NCI-H2171 treated with DMSO at 0.1 percent for 48 hours (cell line): ENCODE measurements at places on chromosomes 6 and 20.

DNA sequence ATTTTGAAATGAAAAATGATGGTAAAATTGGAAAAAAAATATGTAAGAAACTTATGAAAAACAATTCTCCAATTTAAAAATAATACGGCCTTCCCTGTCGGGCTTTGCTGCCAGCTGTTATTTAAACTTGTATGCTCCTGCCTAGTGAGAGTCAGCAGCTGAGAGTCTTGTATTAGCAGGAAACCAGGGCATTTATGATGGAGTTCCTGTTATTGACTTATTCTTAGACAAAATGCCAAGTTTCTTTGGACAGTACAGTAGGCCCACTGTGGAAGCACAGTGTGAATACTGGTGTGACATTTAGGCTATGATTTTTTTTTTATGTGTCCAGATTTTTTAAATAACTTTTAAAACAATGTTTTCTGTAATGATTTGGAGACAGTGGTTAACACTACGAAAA is 42.1 kb downstream of the GMDS start:
- no peak for DNase-seq

DNA sequence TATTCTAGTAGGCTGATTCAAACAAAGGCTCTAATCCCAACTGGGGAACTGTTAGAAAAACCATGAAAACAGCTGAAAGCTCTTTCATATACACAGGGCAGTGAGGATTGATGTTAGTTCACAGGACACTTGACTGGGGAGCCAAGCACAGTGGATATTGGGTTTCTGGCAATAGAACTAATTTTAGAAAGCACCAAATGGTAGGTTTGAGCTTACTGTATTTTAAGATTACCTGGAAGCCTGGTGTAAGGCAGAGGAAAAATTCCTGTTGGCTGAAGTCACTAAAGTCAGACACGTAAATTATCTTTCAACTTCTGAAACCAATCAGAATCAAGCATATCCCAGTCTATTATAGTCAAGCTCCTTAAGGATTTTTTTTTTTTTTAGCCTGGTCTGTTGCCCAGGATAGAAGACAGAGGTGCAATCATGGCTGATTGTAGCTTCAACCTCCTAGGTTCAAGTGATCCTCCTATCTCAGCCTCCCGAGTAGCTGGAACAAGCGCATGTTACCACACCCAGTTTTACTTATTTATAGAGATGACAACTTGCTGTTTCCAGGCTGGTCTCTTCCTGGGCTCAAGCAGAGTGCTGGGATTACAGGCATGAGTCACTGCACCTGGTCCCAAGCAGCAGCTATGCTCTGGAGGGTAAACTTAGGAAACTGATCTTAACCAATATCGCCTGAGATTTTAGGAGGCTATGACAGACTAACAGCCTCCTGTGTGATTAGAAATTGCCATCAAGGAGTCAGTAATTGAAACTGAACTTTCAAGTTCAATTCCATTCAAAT is 32.5 kb upstream of the SYNCRIP start:
- no peak for DNase-seq

DNA sequence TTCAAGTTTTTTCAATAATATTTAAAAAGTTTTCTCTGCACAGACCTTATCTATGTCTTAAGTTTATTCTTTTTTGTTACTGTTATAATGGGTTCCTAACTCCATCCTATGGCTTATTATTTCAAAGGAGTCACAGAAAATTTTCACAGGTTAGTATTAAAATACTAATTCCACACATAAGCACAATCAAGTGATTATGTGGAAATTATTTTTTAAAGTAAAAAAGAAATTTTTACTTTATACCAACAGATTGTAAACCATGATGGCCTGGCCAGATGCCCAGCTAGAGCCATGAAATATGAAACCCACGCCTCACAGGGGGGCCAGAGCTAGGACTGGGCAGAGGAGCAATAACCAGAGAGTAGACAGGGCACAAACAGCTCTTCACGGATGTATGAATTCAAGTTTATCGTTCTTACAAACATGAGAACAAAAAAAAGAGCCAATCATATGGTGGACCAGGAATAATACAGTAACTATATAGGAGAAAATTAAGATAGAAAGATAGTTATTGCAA is 34.0 kb downstream of the NUDT3 start:
- DNase-seq, result peak; percentile 81

DNA sequence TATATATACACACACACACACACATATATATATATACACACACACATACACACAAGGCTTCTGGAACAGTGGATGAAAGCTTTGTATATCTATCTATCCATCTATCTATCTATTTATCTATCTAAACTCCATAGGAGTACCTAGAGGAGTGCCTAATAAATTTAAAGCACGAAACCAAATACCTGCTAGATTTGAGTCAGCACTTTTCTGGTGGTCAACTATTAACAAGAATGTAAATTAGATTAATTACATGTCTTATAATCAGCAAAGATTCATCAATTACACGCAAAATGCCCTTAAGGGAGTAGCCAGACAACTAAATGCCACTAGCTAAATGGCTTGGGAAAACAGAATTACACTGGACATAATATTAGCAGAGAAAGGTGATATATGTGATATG is 26.6 kb downstream of the HLA-A start:
- no peak for DNase-seq

GRCh38 chr6:131683479-131683878 is 17.7 kb downstream of the OR2A4 start:
- no peak for DNase-seq

DNA sequence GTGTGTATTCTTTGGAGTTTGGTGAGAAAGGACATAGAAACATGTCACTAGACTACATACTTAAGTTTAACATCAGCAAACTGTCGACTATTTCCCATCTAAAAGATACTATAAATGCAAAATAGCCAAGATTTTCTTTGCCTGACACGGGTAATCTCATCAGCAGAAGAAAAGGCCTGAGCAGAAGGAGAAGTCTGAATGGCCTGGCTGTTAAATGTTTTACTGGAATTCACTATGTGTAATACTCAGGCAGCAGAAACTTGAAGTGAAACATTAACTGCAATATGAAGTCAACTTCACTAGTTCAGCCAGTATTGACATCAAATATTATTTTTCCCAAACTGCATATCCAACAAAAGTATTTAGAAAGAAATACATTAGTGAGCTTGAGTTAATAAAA is 6.4 kb upstream of the DSE start:
- no peak for DNase-seq

DNA sequence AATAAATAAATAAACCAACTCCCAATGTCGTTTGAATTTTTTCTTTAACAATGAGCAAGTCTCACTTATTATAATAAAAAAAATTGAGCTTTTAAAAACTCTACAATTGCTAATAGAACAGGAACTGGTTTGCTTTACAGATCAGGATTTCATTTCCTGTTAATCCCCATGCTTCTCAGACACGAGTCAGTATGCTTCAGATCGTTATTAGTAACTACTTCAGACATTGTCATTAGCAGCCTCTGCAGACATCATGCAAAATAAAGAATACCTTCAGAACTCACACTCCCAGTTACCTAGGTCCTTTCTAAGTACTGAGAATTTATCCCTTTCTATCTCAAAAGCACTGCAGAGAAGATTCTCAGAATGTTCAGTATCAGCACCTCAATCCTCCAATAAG is 10.0 kb upstream of the FAM210B start:
- DNase-seq, result no peak

GRCh38 chr20:63538204-63539091 is 1.3 kb upstream of the PTK6 start:
- peak; percentile 92 for DNase-seq

DNA sequence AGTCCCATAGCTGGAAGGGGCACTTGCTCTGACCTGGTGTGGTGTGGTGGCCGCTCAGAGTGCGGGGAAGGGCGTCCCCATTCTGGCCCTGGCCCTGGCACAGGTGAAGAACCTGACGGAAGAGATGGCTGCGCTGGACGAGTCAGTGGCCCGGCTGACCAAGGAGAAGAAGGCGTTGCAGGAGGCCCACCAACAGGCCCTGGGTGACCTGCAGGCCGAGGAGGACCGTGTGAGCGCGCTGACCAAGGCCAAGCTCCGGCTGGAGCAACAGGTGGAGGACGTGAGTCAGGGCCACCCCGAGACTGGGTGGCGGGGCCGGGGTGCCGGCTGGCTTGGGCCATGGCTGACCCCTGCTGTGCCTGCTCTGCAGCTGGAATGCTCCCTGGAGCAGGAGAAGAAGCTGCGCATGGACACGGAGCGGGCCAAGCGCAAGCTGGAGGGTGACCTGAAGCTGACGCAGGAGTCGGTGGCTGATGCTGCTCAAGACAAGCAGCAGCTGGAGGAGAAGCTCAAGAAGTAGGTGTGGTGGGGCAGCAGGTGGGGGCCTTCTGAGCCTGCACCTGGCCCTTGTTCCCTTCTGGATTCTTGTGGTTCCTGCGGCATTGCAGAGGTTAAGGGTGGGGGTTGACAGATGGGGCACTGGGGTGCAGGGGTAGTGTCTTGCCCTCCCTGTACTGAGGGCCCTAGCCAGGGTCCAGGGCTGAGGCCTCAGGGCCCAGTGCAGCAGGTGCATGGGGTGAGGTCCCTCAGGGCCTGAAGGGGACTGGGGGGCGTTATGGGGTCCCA is 40.8 kb downstream of the MYH7B start:
- DNase-seq, result no peak

GRCh38 chr6:37877373-37878149 is 58.0 kb downstream of the ZFAND3 start:
- DNase-seq, result no peak

DNA sequence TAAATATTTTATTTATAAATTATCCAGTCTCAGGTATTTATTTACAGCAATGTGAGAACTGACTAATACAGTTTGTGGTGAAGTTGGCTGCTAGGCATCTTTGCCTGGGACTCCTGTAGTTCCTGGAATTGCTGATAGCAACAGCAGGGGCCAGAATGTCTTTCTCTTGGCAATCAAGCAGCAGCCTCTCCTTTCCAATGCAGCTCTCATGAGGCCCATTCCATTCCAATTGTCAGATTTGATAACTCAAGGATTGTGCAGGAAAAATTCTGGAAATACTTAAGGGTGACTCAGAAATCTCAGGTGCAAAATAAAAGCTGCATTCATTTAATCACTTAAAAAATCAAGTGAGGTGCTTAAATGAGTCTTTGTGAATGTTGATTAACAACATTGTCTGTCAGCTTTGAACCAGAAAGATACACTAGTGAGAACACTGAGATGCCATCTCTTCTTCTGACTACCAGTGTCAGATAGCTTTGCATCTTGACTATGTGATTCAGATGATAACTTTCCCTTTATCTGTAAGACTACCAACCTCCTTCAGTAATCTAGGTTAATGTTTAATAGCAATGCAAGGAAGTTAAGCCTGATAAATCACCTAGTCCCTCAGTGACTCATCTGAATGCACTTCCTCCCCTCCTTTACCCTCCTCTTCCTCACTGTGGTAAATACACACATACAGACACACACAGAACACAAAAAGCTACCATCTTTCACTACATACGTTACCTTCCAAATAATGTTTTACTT is 32.1 kb upstream of the COL21A1 start:
- no peak for DNase-seq

DNA sequence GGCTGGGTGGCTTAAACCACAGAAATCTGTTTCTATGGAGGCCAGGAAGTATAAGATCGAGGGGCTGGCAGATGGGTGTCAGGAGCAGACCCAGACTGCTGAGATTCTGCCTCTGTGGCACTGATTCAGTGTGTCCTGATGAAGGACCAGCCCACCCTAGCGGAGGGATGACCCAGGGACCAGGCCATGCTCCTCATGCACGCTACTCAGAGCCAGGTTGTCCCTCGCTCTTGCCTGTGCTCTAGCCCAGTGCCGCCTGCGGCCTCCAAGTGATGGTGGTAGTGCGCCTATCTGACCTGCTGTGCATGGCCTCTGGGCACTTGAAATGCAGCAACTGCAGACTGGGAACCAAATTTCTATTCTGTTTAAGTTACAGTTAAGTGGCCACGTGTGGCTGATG is 13.1 kb upstream of the APMAP start:
- no peak for DNase-seq

DNA sequence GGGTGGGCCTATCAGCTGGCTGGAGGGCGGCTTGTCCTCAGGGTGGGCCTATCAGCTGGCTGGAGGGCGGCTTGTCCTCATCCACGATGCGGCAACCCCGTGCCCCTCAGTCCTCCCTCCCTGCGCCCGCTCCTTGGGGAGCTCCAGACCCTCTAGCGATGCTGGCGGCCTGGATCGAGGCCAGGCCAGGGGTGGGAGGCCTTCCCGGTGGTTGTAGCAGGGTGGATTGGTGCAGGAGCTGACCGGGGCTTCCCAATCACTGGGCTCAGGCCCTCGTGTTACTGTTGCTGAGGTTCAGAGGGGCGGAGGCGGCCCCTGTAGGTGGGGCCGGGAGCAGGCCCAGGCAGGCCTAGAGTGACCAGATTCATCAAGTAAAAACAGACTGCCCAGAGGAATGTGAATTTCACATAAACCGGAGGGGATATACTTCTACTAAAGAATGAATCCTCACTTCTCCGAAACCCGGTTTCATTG is 8.8 kb downstream of the SLC17A9 start:
- peak; percentile 88 for DNase-seq

DNA sequence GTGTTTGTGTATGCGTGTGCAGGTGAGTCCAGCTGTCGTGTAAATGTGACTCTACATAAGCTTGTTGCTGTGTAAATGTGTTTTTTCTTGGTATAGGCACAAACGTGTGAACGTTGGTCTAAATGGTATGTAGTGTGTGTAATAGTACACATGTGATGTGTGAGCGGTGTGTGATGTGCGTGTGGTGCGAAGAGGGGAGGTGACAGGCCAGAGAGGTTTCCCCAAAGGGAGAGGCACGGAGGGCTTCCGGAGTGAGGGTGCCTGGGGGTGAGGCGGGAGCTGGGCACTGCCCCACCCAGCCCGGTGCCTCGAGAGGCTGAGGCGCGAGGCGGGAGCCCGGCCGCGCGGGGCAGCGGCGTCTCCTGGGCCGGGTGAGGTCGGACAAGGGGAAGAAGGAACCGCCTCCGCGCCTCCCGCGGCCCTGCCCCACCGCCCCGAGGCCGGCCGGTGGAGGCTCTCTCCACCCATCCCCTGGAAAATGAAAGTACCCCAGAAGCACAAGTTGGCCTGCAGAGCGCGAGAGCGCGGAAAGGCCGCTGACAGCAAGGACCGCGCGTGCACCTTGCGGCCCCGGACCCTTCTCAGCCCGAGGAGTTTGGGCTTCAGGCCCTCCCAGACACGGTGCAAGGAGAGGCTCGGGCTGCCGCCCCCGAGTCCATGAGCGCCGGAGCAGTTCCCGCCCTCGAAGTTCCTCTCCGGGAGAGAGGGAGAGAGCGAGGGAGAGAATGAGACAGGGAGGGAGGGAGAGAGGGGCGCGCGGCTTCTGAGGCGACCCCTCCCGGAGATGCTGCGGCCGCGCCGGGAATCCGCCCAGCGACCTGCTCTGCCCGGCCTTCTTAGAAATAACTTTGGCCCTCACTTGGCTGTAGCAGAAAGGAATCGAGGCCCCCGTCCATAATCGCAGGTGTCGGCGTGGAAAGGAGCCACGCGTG is 43.2 kb upstream of the OSTM1 start:
- peak; percentile 42 for DNase-seq

- no peak for DNase-seq
Observed at GRCh38 chr6:12538881-12539357, 177.6 kb upstream of the PHACTR1 start.

GRCh38 chr6:157989541-157990289 is 8.1 kb downstream of the SYNJ2 start:
- DNase-seq, result peak; percentile 88
